Activated CD4-positive, alpha-beta T cell treated with anti-CD3 and anti-CD28 coated beads, Interleukin-10, Interleukin-2, amounts not matched to agents 100 ng/mL and 50 ng/mL, durations not matched to agents 16 hours and 8 hours (primary cell): ENCODE measurements at places on chromosomes 6 and 20.

- DNase-seq = peak; percentile 41
Measured at GRCh38 chr20:60056407-60057122, 98.3 kb downstream of the CDH26 start.

GRCh38 chr20:1801225-1801928, 93.8 kb upstream of the SIRPA start:
- no peak for DNase-seq

DNA sequence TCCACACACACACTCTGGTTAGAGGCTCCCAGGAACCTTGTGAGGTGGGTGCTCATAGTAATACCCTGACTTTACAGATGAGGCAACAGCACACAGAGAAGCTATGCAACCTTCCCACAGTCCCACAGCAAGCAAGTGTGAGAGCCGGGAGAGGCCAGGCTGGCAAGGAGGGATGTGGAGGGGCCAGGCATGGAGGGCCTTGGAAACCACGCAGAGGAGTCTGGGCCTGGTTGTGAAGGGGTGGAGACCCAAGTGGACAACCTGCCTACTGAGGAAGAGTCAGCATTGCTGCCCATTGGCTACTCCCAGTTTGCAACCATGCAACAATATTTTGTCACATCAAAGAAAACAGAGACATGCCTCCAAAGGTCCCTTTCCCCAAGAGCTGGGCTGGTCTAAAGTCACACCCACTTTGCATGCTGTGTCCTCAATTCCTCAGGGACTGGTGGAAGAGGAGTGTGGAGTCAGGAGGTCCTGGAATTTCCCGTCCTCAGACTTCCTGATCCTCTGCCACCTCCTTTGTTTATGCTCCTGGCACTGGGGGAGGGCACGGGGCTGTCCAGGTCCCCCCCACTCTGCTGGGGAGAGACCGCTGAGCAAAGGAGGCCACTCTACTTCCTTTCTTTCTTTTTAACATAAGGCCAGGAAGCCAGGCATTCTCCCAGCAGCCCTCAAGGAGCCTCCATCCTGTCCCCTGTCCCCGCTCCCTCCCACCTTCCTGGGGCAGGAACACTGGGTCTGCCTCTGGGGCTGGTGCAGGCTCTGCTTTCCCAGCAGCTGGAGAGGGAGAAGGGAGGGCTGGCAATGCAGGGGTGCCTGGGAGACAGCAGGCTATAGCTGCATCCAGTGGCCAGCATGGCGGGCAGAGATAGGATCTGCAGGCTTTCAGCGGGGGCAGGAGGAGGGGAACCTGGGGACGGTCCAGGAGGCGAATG, 68.3 kb downstream of the NOL4L start:
- DNase-seq = no peak

- DNase-seq = no peak
Measured at GRCh38 chr20:1389703-1390580, 2.9 kb downstream of the FKBP1A start.

DNA sequence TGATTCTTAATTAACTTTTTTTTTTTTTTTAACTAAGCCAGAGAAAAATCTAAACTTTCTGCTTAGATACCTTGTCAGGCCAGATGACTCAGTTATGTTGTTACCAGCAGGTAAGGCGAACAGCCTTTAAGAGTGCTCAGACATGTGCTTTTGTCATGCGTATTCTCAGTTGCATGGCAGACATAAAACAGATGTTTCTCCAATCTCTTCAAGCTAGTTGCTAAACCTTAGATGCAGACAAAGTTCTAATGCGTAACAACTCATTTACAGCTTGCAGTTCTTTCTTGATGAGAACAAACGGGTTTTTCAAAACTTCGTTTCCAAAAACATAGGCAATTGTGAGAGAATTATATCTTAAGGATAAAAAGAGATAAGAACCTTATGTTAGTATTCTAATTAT, 49.6 kb upstream of the GFRAL start:
- DNase-seq = no peak

GRCh38 chr6:168216117-168216516, 103.5 kb downstream of the DACT2 start:
- no peak for DNase-seq

DNA sequence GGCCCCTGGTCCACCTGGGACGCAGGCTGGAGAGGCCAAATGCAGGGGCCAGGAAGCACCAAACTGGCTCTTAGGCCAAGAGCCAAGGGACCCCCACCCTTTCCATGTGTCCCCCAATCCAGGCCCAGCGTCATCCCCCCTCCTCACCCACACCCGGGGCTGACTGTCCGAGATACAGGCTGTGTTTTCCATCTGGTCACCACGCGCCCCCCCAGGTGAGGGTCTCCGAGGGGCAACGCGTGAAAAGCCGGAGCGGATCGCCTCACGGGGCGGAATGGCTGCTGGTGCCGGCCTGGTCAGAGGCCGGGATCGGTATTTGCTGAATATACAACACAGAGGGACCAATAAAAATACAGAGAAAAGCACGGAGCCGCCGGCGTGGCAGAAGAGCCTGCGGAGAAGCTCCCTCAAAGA, 5.2 kb upstream of the ABHD16B start:
- DNase-seq = no peak

- DNase-seq = no peak
Measured at GRCh38 chr6:151610326-151610725, 116.5 kb downstream of the CCDC170 start.

- DNase-seq = no peak
Measured at GRCh38 chr6:22079783-22080182, 217.1 kb downstream of the PRL start.

- DNase-seq = no peak
Measured at GRCh38 chr20:49646126-49646525, 67.6 kb downstream of the B4GALT5 start.
